ENCODE measurements at places on chromosomes 5 and 9.
A peak's percentile ranks its signal among the peaks of the same experiment; 100 is the strongest.

DNA sequence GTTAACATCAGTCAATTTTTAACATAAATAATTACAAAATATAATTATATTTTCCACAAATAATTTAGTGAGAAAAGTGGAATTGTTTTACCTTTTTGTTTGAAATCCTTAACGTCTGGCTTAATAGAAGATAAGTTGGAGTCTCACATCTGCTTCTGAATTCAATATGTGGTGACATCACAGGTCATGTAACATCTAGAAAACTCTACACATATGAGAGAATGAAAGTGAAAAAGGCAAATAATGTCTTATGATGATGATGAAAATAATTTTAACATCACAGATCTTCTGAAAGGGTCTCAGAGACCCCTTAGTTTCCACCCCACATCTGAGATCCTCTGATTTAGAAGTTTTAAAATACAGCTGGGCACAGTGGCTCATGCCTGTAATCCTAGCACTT is 81.5 kb downstream of the PRKACG start:
- no peak for DNase-seq

DNA sequence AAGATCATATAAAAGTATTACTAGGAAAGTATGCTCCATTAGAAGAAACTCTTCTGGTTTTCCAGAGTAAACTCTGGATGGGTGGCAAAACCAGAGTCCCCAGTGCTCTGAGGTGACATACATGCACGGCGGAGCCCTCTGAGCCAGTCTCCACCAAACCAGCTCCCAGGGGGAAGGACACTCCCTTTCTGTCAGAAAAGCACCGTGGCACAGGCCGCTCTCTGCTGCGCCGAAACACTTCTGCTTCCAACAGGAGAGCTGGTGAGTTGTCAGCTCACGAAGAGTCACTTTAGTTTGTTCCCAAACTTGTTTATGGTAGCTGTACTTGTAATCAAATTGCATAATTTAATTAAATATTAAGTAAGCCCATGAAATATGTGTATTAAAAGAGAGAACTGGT is 184.6 kb downstream of the CDK5RAP2 start:
- no peak for DNase-seq

DNA sequence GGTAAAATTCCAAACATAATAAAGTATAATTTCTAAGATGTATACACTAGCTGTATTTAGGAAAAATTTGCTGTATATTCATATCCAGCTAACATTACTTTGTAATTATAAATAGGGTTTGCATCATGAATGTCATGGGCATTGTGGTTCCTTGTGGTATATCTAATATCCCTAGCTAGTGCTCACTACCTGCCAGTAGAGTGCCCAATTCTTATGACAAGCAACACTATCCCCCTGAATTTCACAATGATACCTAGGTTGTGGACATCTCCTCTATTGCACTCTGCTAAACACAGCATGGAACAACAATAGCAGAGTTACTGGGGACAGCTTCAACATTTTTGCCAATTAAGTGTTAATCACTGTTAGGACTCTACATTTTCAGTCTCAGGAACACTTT is 1656.5 kb downstream of the EFNA5 start:
- DNase-seq, result no peak

DNA sequence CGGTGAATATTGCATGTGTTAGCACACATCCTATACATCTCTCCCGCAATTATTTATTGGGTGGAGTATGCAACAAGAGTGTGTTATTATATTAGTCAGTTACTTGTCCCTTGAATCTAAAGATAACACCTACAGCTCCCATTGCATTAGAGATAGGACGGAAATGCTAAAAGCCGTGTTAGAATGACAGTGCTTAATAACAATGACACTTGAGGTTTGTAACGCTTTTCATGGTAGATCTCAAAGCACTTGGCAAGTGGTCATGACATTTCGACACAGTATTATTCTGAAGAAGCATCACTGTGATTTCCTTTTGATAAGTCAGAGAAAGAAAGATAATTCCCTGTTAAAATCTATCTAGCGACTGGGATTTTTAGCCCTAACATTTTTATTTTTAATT is 33.4 kb upstream of the TRIO start:
- DNase-seq, result no peak

GRCh38 chr5:167065794-167066193 is 1225.7 kb upstream of the WWC1 start:
- DNase-seq, result no peak

DNA sequence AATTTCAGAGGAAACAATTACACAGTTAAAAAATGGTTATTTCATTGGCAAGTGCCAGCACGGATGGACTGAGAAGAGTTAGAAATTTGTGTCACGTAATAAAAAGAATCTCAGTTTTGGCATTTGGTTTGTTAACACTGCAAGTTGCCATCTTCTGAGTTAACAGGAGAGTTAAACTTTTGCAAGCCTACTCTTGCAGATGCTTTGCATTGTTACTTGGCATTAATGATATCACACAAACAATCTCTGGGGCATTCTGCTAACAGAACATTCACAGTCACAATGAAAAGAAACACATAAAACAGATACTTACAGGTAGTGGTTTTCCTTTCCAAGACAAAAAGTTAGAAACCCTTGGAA is 647 bp downstream of the FREM1 start:
- no peak for DNase-seq

- peak; percentile 33 for DNase-seq
These were observed 114.2 kb upstream of the ADAMTS16 start for GRCh38 chr5:5025774-5026408.

- no peak for DNase-seq
These were observed 164.3 kb downstream of the ENC1 start for GRCh38 chr5:74476046-74476818.

- DNase-seq, result peak; percentile 59
These were observed 96.3 kb downstream of the CD180 start for GRCh38 chr5:67100301-67100700.

- no peak for DNase-seq
These were observed 194.8 kb downstream of the CRB2 start for GRCh38 chr9:123550797-123551196.

DNA sequence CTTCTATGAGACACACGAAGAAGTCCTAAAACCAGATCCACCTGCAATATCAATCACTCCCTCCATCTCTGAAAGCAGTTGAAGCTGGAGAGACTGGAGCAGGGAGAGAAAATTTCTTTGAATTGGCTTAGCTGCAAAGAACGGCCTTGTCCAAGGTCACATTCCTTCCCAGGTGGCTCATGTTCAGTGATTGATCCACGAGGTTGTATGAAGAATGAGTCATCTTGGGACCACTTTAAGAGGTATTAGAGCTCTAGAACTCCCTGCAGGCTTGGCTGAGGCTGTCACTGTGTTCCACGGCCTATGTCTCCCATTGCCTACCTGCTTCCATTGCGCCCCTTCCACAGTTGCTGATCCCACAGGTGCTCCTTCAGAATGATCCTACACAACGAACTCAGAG is 68.2 kb downstream of the HMHB1 start:
- no peak for DNase-seq

DNA sequence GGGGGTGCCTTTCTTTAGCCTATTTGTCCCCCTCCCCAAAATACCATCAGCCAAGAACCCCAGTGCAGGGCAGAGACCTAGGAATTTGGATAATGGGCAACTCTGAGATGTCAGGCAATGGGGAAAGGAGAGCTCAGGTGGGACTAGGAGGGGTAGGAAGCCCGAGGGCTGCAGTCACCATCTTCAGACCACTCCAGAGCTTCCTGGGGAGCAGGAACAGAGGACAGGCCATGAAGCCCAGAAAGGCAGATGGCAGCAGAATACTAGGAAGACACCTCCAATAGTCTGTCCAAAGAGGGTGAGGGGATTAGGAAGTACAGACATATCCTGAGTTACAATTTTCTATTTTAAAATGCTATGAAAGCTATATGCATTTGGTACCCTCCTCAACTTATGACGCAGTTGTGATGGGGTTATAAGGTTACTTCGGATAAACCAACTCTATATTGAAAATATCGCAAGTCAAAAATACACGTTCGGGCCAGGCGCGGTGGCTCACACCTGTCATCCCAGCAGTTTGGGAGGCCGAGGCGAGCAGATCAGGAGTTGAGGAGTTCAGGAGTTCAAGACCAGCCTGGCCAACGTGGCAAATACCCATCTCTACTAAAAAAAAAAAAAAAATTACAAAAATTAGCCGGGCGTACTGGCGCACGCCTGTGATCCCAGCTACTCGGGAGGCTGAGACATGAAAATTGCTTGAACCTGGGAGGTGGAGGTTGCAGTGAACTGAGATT is 34.6 kb upstream of the IL17B start:
- DNase-seq, result no peak

- DNase-seq, result peak; percentile 23
These were observed 280.0 kb downstream of the GAS1 start for GRCh38 chr9:86667307-86667706.

DNA sequence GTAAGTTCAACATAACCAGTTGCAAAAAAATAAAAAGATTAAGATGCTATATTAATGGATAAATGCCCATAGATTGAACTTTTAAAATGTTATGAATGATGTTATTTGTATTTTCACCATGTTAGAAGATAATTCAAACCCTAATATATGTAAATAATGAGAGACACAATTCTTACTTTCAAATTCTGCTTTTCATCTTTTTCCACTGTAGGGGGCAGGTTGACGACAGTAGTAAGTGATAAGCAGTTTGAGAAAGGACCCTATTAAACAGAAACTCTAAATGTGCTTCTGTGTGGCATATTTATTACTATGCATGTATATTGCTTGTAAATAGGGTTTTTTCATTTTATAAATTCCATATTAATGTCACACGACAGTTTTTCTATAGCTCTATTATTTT is 591.1 kb downstream of the SEMA5A start:
- DNase-seq, result no peak

- DNase-seq, result no peak
These were observed 68.9 kb downstream of the FBXO38 start for GRCh38 chr5:148452499-148453193.

- no peak for DNase-seq
These were observed 334.8 kb downstream of the TRIM32 start for GRCh38 chr9:117021906-117022305.

DNA sequence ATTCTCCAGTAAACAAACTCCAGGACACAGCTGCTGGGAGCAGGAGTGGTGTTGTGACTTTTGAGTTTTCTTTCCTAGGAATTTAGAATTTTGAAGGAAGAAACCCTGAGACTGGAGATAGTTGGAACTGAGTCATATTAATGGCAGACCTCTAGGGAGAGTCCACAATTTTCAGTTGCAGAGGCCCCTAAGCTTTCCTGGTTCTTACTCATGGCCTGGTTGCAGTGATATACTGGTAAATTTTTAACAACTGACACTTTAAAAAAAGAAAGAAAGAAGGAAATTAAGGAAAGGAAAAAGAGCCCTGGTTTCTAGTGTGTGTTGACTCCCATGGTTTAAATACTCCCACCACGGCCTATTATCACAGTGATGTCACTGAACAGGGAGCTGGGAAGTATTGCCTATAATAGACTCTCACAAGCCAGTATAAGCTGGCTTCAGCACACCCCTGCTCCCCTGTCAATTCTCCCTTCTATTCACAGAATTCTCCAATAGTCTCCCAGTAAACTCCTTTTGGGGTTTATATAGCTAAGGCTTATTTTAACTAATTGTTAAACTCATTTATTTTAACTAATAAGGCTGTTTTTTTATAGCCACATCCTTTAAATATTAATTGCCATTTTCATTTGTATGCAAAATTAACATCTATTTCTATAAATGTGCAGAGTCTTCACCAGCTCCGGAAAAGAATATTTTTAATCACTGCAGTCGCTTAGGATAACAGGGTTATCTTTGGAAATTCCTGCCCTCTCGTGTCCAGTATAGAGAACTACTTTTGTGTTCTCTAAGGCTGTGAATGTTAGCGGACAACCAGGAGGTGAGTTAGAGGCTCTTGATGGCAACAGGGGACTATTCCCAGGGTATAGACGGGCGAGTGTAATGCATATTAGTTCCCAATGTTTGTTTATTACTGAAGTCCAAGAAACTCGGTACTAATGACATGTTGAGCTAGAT is 59.7 kb downstream of the GGTA1 start:
- no peak for DNase-seq

- no peak for DNase-seq
These were observed 23.0 kb upstream of the LARP1 start for GRCh38 chr5:154732212-154732611.

- no peak for DNase-seq
These were observed 2.0 kb downstream of the TMEM8B start for GRCh38 chr9:35831040-35831439.

DNA sequence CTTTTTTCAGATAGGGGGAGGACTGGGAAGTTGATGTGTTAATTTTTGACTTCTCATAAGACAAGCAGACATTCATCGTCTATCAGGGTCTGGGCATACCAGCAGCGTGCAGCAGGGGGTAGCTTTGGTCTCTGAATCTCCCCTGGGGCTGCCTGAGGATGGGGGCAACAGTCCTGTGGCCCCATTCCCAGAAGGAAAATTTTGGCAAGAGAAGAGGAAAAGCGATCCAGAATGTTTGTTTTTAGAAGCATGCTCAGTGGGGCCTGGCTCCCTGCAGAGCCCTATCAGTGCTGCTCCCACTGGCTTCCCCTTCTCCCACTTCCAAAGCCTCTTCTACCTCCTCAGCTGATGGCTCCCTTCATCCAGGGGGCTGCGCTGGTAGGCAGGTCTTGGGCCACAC is 194.8 kb upstream of the IL12B start:
- DNase-seq, result no peak

GRCh38 chr9:136244122-136244968 is 1.3 kb downstream of the QSOX2 start:
- DNase-seq, result peak; percentile 88

- no peak for DNase-seq
These were observed 137.8 kb upstream of the GAS1 start for GRCh38 chr9:87085073-87085472.

DNA sequence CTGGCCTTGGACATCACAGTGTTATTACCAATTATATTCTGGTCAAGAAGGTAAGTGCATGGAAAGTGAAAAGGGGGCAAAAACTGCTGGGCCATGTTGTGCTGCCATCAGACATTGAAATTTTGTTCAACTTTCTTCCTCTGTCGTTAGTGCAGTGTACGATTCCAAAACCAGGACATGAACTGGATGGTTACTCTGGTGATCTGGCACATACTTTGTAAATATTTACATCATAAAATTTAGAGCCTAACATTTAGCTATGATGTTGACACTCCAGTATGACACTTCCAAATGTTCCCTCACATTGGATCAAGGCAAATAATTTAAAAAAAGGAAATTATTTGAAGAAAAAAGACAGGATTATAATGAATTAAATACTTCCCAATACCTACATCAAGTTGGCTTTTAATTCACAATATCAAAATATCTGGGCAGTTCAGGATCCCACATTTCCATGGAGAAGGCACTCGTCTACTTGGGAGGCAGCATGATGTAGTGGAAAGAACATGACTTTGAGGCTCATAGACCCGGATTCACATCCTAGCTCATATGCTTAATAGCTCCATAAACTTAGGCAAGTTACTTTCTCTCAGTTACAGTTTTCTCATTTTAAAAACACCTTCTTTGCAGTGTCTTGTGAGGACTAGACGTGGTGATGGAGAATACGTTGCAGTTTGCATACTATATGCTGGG is 342.5 kb upstream of the MPDZ start:
- DNase-seq, result no peak

- DNase-seq, result no peak
These were observed 33.3 kb downstream of the DMRT2 start for GRCh38 chr9:1083325-1083913.

GRCh38 chr5:4418084-4418483 is 722.0 kb upstream of the ADAMTS16 start:
- DNase-seq, result no peak

Data from activated CD4-positive, alpha-beta T cell treated with anti-CD3 and anti-CD28 coated beads for 36 hours (primary cell).